Panc1 (cell line): ENCODE measurements at places on chromosomes 5 and 9. TPM values are rescaled to one million over a fixed set of nuclear protein-coding genes. Genes with fewer than 3 reads are reported as not detected.

- no peak for DNase-seq
Measured at GRCh38 chr9:3431890-3432289, 93.9 kb downstream of the RFX3 start.

GRCh38 chr5:108201721-108202120 is 180.2 kb downstream of the FBXL17 start:
- no peak for DNase-seq

DNA sequence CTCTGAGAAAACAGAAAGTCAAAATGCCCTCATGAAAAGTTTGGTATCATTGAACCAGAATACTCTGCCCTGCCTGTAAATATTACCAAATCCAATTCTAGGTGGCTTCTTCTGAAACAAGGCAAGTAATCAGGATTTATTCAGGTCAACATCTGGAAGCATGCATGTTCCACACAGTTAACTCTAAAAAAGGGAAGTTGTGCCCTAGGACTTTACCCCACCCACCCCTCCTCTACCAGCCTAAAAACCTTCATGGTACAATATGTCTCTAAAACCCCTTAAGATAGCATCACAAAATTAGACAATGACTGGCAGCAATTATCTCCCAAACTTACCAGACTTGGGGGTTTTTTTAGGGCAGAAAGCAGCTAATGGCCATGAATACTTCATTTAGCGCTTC is 414.8 kb upstream of the SLC30A5 start:
- DNase-seq: no peak

- no peak for DNase-seq
Measured at GRCh38 chr9:111683392-111683791, 22.0 kb downstream of the GNG10 start.

GRCh38 chr5:57277085-57277484 is 103.2 kb downstream of the GPBP1 start:
- DNase-seq: no peak

GRCh38 chr9:113479174-113479621 is 15.7 kb downstream of the RGS3 start:
- DNase-seq: no peak

DNA sequence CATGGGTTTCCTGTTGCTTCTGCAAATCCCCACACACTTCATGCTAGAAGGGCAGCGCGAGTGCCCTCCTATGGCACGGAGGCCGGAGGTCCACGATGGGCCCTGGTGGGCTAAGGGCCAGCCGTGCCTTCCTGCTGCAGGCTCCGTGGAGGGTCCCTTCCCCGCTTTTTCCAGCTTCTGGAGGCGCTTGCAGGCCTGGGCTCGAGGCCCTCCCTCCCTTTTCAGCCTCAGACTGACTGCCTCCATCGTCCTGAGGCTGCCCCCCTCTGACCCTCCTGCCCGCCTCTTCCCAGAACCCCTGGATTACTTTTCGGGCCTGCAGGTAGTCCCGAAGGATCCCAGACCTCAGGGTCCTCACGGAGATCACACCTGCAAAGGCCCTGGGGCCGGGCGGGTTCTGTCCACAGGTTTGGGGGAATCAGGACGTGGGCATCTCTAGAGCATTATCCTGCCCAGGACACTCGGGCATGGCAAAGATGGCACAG is 3.2 kb upstream of the TERT start:
- DNase-seq: no peak

GRCh38 chr5:73008831-73009230 is 53.0 kb downstream of the FCHO2 start:
- DNase-seq: no peak

DNA sequence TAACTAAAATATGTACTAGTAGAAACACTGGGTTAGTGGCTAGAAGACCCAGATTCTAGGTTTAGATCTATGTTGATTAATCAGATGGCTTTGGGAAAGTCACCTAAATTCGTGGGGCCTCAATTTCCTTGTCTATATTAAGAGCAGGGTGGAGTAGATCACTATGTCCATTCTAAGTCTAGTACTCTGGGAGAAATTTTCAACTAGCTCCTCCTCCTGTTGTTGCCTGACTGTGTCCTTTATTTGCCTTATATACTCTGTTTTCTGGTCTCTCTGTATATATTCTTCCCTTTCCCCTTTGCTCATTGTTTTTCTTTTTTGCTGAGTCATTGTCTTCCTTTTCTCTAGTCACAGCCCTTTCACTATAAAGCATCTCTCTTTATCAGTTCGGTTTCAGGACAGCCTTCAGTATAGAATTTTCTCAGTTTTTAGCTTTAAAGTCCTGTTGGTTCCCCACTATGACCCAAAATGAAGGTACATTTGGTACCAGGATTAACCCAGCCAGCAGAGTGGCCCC is 44.5 kb upstream of the CDH6 start:
- DNase-seq: no peak

GRCh38 chr5:25905646-25906045 is 1132.7 kb downstream of the CDH9 start:
- DNase-seq: no peak

GRCh38 chr5:122151640-122152039 is 22.3 kb downstream of the ZNF474 start:
- no peak for DNase-seq

GRCh38 chr5:78005021-78005785 is 229.1 kb upstream of the TBCA start:
- DNase-seq: no peak

GRCh38 chr5:89899559-89899958 is 510.0 kb downstream of the CETN3 start:
- no peak for DNase-seq

DNA sequence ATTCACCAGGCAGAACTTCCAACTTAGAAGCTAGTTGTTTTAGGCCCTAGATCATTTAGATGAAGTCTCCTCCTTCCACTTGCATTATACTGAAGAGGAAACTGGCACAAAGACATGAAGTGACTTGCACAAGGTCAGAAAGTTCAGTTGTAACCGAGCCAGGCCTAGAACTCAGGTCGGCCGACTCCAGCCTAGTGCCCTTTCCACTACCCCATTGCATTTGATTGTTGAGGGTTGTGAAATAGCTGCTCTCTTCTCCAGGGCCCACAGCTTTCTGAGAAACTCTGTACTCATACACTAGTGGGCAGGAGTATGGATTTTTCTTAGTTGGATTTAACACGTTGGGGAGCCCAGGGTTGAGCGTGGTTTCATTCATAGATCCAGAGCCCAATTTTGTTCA is 5.6 kb downstream of the ZNF462 start:
- DNase-seq: no peak

DNA sequence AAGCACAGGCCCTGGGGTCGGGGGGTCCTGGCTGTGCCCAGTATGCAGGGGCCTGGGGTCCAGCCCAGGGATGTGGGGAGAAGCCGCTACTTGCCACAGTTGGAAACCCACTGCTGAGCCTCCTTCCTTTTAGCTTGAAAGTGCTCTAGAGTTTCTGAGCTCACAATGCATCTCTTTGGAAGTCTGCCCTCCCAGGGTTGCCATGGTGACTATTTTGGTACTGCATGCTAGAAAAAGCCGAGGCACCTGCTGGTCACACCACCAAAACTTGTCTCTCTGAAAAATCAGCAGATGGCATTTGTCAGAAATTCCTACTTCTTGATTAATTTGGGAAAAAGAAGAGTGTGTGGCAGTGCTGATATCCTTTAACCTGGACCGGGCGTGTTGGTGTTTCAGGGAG is 151.8 kb downstream of the SEC61B start:
- no peak for DNase-seq

- no peak for DNase-seq
Measured at GRCh38 chr9:101587332-101588043, 7.3 kb downstream of the PPP3R2 start.

RNF130 gene
- 73.1 TPM for total RNA-seq

MARCOL gene
- not detected for total RNA-seq

WNT8A gene
- total RNA-seq: not detected

ACOT12 gene
- 0.74 TPM for total RNA-seq

MYMK gene
- total RNA-seq: not detected

HINT1 gene
- total RNA-seq: 233 TPM

CMYA5 gene
- 0.31 TPM for total RNA-seq
